ENCODE measurements at places on chromosomes 4 and X. TPM values are rescaled to one million over a fixed set of nuclear protein-coding genes. Genes with fewer than 3 reads are reported as not detected.

- DNase-seq, result peak; percentile 58
Observed at GRCh38 chr4:85370400-85371032, 104.4 kb upstream of the ARHGAP24 start.

- DNase-seq, result no peak
Observed at GRCh38 chr4:107490116-107490515, 229.9 kb downstream of the PAPSS1 start.

GRCh38 chr4:10684631-10685030 is at the start of gene CLNK:
TSS of gene CLNK (minus strand) at chr4:10684768. CDS start at chr4:10667869, 16,899 bp downstream.
- DNase-seq, result no peak

DNA sequence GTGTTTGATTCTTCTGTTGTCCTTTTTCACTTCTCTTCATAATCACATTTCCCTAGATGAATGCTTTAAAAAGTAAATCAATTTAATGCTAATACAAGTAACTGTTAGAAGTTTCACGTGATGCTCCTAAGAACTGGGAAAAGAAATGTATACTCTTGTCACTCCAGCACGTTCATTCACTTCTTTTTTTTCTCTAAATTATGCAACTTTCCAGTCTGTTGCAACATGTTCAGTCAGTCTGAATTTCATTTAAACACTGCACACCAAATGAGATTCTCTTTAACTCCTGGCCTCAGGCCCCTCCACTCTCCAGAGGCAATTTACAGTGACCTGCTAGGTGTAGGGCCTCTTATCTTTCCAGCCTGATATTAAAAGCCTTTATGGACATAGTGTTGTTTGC is 321.9 kb downstream of the HS3ST1 start:
- DNase-seq, result no peak

DNA sequence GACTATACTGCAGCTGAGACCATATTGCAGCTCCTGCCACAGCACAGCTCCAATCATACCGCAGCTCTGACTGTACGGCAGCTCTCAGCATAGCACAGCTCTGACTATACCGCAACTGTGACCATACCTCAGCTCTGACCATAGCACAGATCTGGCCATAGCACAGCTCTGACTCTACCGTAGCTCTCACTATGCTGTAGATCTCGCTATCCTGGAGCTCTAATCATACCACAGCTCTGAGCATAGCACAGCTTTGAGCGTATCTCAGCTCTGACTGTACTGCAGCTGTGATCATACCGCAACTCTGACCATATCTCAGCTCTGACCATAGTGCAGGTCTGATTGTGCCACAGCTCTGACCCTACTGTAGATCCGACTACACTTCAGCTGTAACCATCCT is 139.2 kb downstream of the ASMT start:
- DNase-seq, result no peak

DNA sequence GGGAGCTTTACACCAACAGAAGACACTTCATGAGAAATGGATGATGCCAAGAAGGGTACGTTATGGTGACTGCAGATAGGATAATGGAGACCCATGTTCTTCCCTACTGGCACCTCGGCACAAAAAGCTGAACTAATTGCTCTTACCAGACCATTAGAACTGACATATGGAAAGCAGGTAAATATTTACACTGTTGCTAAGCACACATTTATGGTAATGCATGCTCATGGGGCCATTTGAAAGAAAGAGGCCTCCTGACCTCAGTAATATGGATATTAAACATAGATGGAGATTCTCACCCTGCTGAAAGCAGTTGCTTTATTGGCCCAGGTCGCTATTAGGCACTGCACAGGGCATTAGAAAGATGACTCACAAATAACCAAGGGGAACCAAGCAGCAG is 1759.6 kb downstream of the C4orf33 start:
- DNase-seq, result peak; percentile 5

DNA sequence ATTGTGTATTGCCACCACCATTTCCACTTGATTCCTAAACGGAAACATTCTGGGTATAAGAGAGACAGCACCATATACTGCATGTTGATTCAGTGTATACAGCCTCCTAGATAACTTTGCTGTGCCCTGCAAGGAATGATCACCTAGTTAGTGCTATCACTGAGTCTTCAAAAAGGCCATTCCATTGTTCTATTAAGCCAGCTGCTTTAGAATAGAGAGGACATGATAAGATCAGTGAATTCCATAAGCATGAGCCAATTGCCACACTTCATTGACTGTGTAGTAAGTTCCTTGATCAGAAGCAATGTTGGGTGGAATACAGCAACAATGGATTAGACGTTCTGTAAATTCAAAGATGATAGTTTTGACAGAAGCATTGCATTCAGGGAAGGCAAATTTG is 1047.3 kb downstream of the PCDH18 start:
- no peak for DNase-seq

- DNase-seq, result no peak
Observed at GRCh38 chr4:165627548-165627947, 245.5 kb upstream of the TLL1 start.

DNA sequence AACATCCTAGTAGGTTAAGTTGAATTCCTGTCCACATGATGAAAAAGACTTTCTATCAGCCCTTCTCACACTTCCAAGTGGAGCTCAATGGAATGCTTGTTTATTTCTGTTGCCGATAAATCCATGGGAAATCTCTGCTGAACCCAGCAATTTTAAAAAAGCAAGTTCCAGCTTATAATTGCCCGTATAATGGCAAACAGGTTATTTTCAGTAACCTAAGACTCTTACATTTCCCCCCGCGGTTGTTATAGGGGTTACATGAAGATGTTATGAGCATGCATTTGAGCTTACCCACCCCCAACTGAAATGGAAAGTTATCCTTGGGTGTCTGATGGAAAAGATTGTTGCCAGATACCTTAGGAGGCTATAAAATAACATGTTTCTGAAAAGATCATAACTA is 136.2 kb downstream of the PALLD start:
- DNase-seq, result no peak

- DNase-seq, result no peak
Observed at GRCh38 chrX:98191003-98191402, 1307.3 kb downstream of the RPA4 start.

DNA sequence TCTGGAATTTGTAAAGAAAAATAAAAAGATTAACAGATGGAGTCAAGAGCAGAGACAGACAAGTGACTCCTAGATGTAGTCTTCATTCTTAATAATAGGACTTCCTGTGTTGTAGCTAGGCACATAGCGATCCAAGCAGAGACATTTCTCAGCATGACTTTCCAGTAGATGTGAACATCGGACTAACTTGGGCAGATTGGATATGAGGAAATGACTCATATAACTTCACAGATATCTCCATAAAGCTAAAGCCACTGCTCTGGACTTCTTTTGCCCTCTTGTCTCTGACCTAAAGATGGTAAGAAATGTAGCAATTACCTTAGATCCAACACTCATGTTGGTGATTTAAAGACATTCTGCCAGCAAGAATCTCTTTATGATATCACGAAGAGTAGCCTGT is 131.7 kb downstream of the EPHA5 start:
- no peak for DNase-seq

DNA sequence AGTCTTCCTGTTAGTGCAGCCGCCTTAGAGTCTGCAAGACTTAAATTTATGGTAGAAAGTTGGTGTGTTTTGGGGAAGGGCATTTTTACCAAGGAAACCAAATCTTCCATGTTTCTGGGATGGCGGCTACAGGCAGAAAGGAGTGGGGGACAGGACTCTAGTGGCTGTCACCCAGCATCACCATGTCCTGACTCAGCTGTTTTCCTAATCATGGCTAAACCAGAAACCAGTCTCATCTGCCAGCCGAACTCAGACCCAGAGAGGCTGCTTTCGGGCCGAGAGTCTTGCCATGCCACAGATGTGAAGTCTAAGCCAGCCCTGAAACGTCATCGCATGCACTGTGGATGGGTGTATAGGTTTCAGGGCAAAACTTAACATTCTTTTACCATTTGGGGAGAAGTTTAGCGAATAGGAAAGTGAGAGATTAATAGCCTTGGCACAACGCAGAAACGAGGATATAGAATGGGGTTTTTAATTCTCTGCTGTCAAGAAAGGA is 109.6 kb downstream of the ENPP6 start:
- no peak for DNase-seq

GRCh38 chrX:109952050-109952449 is 50.9 kb upstream of the TMEM164 start:
- DNase-seq, result no peak

DNA sequence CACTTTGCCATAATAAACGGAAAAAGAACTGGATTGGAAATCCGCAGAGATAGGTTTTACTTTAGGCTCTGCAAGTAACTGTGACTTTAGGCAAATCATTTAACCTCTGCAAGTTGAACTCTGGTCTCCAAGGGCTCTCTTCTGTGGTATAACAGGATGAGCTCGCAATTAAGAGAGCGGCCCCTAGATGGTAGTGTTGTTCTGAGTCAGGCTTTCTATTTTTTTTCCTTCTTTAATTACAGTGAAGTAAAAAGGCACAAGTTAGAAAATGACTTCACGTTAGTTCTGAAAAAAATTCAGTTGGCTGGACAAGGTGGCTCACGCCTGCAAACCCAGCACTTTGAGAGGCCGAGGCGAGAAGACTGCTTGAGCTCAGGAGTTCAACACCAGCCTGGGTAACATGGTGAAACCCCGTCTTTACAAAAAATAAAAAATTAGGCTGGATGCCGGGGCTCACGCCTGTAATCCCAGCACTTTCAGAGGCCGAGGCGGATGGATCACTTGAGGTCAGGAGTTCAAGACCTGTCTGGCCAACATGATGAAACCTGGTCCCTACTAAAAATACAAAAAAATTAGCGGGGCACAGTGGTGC is 18.0 kb downstream of the RPS3A start:
- peak; percentile 86 for DNase-seq

- no peak for DNase-seq
Observed at GRCh38 chr4:58849026-58849425, 1738.8 kb upstream of the IGFBP7 start.

- DNase-seq, result no peak
Observed at GRCh38 chr4:141849778-141850177, 213.4 kb downstream of the IL15 start.

DNA sequence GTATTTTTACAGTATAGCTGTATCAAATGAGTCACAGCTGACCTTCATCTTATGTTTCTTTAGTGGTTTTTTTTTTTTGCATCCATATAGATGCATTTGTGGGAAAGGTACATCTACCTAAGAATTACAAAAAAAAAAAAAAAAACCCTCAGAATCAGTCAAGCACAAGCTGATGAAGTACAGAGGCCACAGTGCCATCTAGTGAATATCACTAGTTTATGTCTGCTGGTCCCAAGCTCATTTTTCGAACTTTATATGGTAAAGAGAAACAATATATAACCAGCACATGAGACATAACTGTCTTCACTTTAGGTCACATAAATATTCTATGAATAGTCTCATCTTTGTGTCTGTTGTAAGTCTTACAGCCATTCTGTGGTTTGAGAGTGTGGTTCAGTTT is 220.1 kb downstream of the DLG3 start:
- peak; percentile 62 for DNase-seq

DNA sequence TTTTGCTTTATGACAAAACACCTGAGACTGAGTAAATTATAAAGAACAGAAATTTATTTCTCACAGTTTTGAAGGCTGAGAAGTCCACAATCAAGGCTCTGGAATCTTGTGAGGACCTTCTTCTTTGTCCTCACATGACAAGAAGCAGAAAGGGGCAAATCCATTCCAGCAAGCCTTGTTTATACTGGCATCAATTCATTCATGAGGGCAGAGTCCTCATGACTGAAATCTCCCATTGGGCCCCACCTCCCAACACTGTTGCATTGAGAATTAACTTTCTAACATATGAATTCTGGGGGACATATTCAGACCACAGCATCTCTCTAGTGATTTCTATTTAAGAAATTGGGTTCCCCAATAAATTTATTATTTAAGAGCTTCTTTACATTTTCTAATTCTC is 395.4 kb downstream of the AR start:
- DNase-seq, result no peak

GRCh38 chr4:141706445-141706844 is 70.1 kb downstream of the IL15 start:
- DNase-seq, result no peak

DNA sequence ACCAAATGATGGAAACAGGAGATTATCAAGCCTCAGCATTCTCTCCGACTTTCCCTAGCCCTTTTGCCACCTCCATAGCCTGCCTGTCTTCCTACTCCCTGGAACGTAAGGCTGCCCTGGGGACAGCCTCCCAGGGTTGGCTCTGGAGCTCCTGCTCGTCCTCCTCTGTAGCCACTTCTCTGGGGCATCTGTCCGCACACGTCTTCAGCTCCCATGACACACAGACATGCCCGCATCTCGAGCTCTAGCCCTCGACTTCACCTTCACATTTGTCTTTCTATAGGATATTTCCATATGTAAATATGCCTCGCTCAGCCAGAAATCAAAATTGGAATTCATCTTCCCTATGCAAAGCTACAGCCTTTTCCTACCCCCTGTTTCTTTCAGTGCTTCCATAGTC is 67.7 kb downstream of the TSC22D3 start:
- DNase-seq, result no peak

DNA sequence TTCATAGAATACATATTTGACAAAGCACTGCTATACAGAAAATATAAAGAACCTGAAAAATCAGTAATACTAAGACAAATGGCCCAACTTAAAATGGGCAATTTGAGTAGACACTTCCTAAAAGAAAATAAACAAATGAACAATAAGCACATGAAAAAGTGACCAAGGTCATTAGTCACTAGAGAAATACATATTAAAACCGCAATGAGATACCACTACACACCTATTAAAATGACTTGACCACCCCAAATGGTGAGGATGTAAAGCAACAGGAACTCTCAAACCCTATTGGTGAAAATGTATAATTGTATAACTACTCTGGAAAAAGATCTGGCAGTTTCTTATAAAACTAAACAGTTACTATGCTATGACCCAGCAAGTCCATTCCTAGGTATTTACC is 34.0 kb upstream of the USP9X start:
- DNase-seq, result no peak

DNA sequence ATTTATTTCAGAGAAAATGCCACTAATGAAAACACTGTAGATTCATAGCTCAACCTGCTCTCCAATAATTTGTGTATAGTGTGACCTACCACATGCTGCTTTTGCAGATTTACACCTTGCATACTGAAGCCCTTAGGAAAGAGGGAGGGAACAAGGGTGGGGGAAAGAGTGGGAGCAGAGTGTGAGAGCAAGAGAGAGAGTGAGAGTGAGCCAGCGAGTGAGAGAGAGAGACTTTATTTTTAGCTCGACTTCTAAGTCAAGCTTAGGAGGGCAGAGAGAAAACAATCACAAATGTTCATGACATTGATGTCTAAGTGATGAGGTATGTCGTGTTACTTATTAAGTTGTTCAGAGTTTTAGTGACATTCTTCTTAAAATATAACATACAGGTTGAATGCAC is 112.5 kb upstream of the HAND2 start:
- no peak for DNase-seq

The TRIML1 gene
- not detected for total RNA-seq

The PRR32 gene
- total RNA-seq, result not detected

The C4orf50 gene
- not detected for total RNA-seq

The CYTL1 gene
- total RNA-seq, result not detected

The SPATA18 gene
- total RNA-seq, result 0.10 TPM

The BTC gene
- total RNA-seq, result 1.9 TPM

The USP27X gene
- 1.1 TPM for total RNA-seq

The FRG2 gene
- not detected for total RNA-seq

The FAM47B gene
- total RNA-seq, result not detected

The SYNPO2 gene
- total RNA-seq, result not detected

The SULT1B1 gene
- total RNA-seq, result not detected

The DCHS2 gene
- not detected for total RNA-seq

The QRFPR gene
- total RNA-seq, result not detected

The PRRG3 gene
- total RNA-seq, result not detected

The PLAC1 gene
- not detected for total RNA-seq

All from HT-29 (cell line).